ENCODE measurements at places on chromosomes 4 and X. TPM values are rescaled to one million over a fixed set of nuclear protein-coding genes. Genes with fewer than 3 reads are reported as not detected.

- DNase-seq = no peak
Observed at GRCh38 chrX:68728186-68728585, 80.7 kb downstream of the STARD8 start.

GRCh38 chrX:13843150-13843721, 26.3 kb upstream of the GPM6B start:
- DNase-seq = no peak

DNA sequence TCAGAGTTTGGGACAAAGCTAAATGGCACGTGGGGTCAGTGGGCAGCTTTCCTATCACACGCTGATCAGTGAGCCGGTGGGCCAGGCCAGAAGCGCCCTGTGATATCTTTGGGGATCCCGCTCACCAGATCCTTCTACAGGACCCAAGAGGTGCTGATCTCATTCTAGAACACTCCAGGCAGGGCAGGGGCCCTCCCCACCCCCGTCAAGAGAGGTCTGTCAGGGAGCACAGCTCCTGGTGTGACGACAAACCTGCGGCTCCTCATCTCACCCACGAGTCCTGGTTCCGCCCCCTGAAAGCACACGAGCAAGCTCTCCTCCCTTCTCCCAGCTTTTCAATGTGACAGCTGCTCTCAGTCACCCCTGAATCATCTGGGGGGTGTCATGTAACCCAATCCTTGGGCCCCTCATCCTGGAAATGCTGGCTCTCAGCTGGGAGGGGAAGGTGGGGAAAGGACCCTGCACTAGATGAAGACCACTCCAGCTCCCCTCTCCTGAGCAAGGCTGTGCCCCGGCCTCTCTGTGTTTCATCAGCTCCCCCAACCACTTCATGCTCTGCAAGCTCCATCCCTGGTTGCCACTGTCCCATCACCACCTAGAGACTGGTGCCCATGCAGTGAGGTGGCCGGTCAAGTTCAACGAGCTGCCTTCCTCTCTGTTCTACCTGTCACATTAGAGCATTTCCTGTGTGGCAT, 4.6 kb downstream of the HCFC1 start:
- no peak for DNase-seq

DNA sequence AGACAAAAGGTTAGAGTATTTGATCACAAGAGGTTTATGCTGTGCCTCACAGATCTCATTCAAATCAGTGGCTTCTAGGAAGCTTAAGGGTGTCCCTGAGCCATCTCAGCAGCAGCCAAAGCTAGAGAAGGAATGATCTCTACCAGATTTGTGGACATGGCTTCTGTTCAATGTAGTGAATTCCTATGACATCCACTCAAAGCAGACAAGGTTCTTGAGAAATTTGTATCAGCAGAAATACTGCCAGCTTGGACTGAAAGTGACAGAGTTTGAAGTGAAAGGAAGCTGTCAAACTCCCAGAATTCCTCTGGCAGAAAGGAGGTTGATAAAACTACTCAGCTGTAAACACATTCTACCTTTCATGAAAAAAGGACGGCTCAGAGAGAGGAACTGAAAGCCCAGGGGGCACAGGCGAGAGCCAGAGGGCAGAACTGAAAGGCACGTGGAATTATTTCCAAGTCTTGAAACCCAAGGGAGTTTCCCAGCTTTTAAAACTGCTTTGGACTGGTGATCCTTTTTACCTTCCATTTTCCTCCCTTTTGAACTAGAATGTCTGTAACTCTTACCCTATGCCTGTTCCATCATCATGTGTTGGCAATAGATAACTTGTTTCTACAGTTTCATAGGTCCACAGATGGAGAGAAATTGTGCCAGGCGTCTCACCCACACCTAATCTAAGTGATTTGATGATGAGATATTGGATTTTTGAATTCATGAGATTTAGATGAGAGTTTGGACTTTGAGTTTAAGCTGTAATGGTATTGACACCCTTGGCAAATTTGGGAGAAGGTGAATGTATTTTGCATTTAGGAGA, 14.5 kb upstream of the MED14 start:
- no peak for DNase-seq

- DNase-seq = peak; percentile 15
Observed at GRCh38 chr4:106809076-106809475, 227.0 kb downstream of the DKK2 start.

Gene WDFY3
- 25.1 TPM for total RNA-seq

Gene KIF4A
- total RNA-seq = 30.9 TPM

Gene EMCN
- not detected for total RNA-seq

Gene ZNF157
- not detected for total RNA-seq

Measured in Calu3 (cell line).